ENCODE measurements at places on chromosomes 1 and 21.

- no peak for DNase-seq
These were observed 486 bp downstream of the HSPA13 start for GRCh38 chr21:14382486-14382834.

DNA sequence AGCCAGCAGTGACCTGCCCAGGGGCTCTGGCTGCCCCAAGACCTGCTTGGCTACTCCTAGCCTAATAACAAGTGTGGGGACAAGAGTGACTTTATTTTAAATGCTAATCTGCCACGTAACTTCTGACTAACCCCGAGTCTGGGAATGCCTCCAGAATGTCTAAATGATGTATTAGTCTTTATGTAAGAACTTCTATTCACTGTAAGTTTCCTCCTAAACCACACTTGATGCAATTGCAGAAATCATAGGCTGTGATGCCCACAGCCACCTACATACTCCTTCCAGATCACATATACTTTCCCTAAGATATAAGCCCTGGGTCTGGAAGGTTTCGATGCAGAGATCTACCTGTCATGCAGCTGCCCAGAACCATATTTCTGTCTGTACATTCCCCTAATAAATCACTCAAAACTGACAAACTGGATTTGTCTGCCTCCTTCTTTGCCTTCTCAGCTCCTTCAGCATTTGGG is 5.9 kb upstream of the VPS45 start:
- peak; percentile 81 for DNase-seq

- no peak for DNase-seq
These were observed 62.1 kb downstream of the DEGS1 start for GRCh38 chr1:224245188-224245587.

GRCh38 chr1:225617479-225617878 is 35.4 kb downstream of the ENAH start:
- DNase-seq, result no peak

GRCh38 chr1:30754684-30755171 is 2.8 kb downstream of the LAPTM5 start:
- no peak for DNase-seq

- no peak for DNase-seq
These were observed 69.0 kb downstream of the GADD45A start for GRCh38 chr1:67753776-67754525.

DNA sequence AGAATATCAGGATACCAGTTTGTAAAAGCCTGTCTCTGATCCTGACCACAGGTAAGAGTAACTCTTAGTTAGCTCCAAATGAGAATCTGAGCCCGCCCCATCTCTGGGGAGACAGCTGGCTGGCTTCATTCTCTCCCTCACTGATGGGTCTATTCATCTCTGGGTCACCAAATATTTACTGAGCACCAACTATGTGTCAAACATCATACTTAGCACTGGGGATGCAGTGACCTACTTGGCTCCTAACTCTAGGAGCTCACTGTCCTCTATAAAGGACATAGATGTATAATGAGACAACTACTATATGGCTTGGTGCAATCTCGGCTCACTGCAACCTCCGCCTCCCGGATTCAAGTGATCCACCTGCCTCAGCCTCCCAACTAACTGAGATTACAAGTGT is 29.8 kb upstream of the BCL10 start:
- DNase-seq, result no peak

DNA sequence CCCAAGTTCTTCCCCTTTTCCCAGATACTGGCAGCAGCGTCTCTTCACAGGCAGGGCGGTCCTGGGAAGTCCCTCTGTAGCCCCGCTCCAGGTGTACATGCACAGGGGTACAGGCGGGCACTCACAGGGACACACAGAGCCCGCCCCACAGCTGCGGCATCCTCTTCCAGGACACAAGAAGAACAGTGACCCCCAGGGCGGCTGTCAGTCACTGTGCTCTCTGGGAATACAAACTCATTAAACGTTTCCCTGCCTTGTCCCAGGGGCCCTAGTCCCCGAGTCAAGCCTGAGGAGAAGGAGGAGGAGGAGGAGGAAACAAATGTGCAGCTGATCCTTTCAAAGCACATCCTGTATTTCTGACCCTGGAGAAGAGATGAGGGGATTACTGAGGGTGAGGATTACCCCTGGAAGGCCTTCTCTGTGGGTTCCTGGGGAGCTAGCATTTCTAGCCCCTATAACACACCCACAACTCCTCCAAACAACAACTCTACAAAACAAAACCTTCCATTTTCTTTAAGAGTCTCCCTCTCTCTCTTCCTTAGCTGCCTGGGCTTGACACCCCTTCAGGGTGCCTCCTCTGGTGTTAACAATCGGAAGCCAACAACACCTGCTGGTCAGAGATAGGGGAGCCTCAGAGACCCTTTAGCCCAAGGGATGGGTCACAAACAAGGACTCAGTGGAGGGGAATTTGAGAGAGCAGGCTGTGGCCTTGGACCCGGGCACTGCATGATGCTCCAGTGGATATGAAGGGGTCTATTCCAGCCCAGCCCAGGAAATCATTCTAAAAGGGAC is 28.4 kb upstream of the DMBX1 start:
- DNase-seq, result no peak

GRCh38 chr21:42855171-42855936 is 24.0 kb downstream of the WDR4 start:
- no peak for DNase-seq

DNA sequence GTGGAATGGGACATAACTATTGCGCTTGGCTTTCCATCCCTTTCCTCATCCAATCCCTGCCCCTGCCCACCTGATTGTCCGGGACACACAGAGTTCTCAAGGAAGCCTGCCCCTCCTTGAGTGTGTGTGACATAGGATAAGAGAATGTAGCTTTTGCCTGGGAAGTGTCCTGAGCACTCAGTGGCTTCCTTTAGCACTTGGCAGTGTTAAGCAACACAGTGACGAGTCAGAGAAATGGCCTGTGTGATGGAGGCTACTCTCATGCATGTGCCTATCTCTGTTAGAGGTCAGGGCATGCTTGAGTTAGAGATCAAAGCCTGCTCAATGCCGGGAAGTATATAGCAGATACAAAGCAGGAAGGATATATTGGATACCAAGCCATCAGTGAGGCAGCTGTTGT is 289.5 kb downstream of the SIPA1L2 start:
- DNase-seq, result no peak

- no peak for DNase-seq
These were observed 7.8 kb upstream of the CHI3L2 start for GRCh38 chr1:111219557-111220286.
